ENCODE measurements at places on chromosomes 4 and X.

GRCh38 chr4:92519727-92520126 lies 216.0 kb downstream of the GRID2 start:
- DNase-seq = no peak

DNA sequence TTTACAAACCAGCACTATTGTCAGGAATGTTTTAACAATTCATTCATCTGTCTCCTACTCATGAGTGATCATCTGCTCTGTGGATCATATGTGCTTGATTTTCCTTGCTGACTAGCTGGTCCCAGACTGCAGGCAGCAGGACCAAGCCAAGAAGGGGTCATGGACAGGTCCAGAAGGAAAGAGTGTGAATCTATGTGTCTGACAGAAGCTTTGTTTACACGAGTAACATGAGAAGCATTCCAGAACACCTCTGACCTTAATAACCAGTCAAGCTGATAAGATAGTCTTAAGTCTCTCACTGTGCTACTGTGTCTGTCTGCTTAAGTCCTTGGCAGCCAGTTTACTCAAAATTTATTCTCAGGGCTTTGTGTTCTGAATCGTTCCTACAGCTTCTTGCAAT lies 39.0 kb downstream of the GUCY1A1 start:
- peak; percentile 91 for DNase-seq

- DNase-seq = no peak
Observed at GRCh38 chr4:138560448-138560847, 318.3 kb upstream of the SLC7A11 start.

DNA sequence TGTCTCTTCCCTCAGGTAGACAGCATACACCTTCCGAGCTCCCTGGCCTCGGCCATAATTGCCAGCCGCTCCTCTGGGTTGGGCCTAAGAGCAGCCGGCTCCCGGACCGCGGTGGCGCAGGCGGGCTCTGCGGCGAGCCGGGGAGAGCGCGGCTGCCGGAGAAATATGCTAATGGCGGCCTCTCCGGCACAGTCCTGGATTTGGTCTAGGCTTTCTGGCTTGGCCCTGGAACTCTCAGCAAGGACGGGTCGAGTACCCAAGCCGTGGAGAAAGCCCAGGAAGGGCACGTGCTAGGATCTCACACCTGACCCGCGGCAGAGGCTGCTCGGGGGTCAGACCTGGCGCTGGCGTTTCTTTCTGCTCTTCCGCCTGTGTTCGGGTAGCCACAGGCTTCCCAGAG lies 18.6 kb upstream of the ZIC3 start:
- no peak for DNase-seq

GRCh38 chrX:8755813-8756212 lies 23.9 kb upstream of the ANOS1 start:
- peak; percentile 80 for DNase-seq

DNA sequence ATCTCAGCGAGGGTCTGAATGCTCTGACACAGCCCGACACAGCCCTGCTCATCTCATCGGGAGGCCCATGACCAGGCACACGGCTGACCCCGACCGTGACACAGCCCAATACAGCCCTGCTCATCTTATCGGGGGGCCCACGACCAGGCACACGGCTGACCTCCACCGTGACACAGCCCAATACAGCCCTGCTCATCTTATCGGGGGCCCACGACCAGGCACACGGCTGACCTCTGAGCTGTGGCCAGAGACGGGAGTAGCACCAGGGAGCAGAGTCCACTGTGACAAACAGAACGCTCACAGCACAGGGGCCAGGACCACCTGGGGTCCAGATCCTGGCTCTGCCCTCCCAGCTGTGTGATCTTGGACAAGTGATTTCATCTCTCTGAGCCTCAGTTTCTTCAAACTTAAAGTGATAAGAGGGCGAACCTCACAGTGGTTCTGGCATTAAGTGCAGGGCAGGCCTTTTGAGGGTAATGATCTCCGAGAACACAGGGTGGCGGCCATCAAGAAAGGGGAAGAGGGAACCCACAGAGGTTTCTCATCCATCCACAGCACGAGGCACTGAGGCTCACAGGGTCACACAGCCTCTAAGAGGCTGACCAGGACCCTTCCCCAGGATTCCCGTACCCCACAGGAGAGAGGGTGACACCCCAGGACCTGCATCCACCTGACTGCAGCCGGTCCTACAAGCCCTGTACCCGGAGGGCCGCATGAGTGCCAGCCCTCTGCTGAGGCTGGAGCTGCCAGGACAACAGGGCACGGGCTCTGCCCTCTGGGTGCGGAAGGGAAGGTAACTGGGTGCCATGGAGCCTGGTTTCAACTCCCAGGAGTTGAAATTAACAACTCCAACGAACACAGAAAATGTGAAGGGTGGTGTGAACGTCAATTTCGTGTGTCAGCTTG lies 60.1 kb downstream of the WFS1 start:
- no peak for DNase-seq

DNA sequence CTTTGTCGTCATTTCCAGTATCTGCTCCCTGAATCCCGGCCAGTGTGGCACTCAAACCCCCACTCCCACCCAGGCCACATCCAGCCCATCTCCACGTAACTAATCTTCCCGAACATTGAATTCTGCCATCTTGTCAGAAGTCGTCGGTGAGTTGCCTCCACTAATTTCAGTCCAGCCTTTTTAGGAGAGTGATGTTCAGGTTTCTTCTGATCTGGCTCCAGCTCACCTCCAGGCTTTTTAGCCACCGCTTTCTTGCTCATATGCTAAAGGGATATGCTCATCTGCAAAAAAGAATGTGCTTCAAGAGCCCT lies 1.3 kb downstream of the TMEM165 start:
- DNase-seq = no peak

DNA sequence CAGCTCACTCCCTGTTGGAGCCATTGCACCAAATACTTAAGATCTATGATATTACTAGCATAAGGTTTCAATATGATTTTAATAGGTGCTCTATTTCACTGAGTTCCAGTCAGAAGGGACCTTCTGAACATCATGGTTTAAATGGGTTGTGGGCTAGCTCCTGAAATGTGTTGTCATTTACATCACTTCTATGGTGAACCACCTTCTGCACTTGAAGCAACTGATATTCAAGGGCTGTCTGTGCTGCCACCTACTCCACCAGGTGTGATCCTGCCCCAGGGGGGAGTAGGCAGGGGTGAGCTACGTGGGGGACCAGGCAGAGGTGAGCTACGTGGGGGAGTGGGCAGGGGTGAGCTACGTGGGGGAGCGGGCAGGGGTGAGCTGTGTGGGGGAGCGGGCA lies 35.2 kb downstream of the RNF175 start:
- no peak for DNase-seq

DNA sequence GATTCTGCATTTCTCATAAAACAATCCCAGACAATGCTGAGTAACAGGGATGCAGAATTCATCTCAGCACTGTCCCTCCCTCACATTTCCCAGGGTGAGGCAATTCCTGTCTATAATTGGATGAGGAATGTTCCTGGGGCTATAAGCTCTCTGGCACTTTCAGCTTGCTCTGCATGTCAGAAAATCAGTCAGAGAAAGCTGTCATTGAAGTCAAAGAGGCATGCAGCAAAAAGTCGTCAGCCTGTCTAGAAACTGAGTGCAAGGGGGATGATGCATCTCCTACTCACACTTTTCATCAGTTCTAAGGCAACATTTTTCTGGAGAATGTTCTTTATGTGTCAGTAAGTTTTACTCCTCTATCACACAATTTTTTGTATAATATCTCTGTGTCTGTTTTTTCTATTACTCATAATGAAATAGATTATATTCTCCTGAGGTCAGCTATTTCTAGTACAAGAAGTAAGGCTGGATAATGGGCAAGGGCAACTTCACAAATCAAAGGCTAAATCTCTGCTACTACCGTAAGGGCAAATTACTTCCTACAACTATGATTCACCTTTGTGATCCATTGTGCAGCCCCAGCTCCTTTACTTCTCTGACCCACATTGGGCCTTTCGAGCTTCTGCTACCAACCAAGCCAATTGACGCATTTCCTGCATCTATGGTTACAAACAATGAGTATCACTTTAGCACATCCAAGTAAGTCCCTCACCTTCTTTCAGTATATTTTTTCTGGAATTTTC lies 56.0 kb downstream of the TASL start:
- DNase-seq = peak; percentile 43

- DNase-seq = no peak
Observed at GRCh38 chr4:25123236-25123635, 37.0 kb downstream of the SEPSECS start.

GRCh38 chr4:1459081-1459721 lies 53.0 kb upstream of the NKX1-1 start:
- DNase-seq = no peak
